H9 (cell line): ENCODE measurements at places on chromosomes 16 and 17.

- DNase-seq: no peak
Measured at GRCh38 chr17:65398040-65398787, 163.2 kb downstream of the AXIN2 start.

DNA sequence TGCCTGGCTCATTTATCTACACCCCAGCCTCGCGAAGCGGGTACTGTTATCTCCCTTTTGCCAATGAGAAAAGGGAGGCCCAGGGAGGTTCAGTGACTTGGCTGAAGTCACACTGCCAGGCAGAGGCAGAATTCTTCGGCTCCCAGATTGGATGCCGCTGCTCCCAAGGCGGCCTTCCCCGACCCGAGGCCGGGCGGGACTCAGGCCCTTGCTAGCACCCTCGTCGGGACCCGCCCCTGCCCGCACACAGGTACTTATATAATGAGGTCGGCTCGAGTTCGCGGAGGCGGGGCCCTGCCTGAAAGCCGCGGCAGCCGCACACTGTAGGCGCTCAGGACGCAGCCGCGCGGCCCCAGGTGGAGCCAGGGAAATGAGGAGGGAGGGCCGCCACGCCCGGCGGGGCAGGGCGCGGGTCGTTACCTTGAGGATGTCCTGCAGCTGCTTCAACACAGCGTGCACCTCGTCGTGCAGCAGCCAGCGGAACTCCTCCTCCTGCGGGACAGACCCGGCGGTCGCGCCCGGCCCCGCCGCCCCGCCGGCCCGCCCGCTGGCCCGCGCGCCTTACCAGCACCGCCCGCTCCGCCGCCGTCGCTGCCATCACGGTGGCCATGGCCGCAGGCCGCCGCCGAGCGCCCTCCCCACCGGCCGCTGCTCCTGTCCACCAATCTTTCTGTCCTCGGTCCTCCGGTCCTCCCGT, at the start of gene ROGDI:
Gene ROGDI (minus strand): TSS at position 672 of the 697 bp plus-strand sequence. CDS start 62 bp downstream, at position 610.
- peak; percentile 95 for DNase-seq

DNA sequence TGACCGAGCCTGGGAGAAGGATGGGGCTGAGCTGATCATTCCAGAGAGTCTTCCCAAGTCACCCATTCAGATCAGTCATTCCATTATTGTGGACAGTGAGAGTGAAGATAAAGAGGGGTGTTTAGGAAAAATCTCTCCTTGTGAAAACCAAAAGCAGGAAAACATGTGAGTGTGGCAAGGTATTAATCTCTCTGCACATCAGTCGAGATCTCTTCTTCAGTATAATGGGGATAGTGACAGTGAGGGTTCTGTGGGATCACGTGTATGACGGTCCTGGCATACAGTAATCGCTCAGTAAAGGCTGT, 35.4 kb downstream of the CHD9 start:
- no peak for DNase-seq

- peak; percentile 31 for DNase-seq
Measured at GRCh38 chr17:7717756-7718350, 309 bp downstream of the DNAH2 start.

DNA sequence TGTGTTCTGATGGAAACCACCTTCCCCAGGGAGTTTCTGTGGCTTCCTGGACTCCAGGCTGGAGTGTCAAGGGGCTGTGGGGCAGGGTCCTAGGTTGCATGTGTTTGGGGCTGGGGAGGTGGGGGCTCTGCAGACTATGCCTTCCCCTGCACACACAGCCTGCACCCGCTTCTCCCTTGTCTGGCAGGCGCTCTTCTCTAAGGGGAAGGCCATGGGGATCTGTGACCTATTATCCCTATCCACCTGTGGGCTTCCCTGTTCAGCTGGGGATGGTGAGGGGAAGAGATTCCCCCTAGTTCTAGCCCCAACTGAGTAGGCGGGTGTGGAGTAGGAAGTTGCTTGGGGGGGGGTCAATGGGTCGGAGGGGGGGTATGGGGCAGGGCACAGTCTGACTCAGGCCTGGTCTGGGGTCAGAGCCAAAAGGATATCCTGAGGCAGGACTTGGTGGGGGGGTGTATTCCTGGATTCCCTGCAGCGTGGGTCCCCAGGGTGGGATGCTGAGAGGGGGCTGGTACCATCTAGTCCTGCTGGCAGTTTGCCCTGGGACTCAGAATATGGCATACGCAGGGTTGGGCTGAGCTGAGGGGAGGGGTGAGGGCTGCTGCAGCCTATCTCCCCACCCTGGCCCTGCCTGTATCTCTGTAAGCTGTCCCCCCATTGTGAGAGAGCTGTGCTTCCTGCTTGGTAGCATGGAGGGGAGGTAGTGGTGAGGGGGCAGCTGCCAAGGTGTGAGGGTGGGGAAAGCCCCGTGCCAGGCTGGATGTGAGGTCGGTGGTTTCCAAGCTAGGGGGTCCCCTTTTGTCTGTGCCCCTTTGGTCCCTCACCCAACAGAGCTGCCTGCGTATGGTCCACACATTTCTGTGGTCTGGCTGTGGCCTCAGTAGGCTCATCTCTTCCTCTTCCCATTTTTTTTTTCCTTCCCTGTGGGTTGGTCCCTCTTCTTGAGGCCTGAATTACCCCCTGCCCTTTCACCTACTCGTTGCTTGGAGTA, 14.7 kb downstream of the RARA start:
- no peak for DNase-seq

GRCh38 chr17:46056800-46057304, 57.8 kb downstream of the STH start:
- DNase-seq: no peak

- no peak for DNase-seq
Measured at GRCh38 chr16:55250701-55251100, 73.3 kb upstream of the IRX6 start.

- DNase-seq: no peak
Measured at GRCh38 chr16:51898872-51899271, 648.1 kb downstream of the TOX3 start.

DNA sequence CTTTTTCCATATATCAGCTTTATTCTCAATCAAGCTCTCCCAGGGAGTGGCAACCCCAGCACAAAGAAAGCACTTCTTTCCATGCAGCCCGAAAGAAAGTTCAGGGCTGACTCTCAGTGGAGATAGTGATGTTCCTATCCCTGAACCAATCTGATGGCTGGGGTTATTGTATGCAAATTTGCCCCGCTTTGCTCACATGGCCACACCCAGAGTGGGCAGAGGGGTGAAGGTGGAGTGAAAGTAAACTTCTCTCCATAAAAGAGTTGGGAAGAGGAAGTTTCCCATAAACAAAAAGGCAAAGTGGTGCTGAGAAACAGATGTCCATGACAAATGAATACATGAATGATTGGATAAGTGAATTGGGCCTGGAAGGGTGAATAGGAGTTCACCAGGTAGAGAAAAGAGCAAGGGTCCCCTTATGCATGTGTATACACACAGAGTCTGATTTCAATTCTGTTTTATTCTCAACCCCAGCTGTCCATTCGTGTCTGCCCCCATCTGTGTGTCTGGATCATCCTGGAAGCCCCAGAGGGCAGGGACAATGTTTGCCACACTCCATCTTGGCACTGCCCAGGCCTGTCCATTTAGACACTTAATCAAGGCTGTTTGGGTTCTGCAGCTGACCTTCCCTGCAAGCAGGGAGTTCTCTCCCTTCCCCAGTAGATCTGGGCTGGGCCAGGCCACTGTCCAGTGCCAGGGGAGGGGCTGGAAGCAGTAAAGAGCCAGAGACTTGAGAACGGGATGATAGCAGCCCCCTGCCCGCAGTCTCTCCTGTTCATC, 14.1 kb upstream of the NGFR start:
- DNase-seq: no peak

- DNase-seq: no peak
Measured at GRCh38 chr17:39921323-39921722, 2.9 kb upstream of the GSDMB start.

- no peak for DNase-seq
Measured at GRCh38 chr16:81940781-81941560, 70.3 kb downstream of the SDR42E1 start.

GRCh38 chr16:72018470-72018869, 9.9 kb downstream of the DHODH start:
- no peak for DNase-seq

- peak; percentile 71 for DNase-seq
Measured at GRCh38 chr17:34443619-34444469, 80.8 kb upstream of the CCL1 start.

GRCh38 chr16:56688762-56689161, 6.5 kb downstream of the MT1X start:
- no peak for DNase-seq

DNA sequence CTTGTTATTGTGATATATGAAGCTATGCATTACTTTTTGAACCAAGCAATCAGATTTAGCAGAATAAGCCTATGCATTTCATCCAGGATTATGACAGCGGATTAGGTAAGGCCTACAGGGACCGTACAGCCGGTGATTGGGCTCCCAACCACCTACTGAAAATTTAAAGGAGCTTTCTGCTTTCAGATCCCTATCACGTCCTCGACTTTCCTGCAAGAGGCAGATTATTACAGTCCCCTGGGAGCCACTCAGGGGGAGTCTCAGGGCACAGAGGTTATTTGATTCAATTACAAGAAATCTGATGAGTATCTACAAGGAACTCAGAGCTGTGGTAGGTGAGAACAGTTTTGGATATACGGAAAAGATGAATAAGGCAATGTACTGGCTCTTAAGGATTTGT, 80.7 kb downstream of the HS3ST3B1 start:
- DNase-seq: no peak

DNA sequence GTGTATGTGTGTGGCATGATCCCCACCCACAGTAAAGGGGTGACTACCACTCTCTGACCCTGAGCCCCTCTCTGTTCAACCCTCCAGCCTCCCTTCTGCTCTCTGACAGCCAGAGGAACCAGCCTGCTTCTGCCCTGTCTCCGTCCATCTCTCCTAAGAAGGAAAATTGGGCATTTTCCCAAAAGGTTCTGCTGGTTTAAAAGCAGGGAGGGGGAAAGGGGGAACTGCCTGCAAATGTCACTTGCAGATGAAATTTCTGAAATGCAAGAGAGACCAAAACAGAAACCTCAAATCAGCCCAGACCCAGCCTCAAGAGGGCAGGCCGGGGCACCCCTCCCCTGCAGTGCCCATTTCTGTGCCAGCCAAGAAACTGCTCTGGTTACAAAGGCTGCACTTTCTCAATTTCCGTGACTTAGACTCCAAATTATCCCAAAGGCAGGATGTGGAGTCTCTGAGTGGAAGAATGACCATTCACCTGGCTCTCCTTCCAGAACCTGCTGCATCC, 197.9 kb downstream of the RBFOX3 start:
- no peak for DNase-seq

DNA sequence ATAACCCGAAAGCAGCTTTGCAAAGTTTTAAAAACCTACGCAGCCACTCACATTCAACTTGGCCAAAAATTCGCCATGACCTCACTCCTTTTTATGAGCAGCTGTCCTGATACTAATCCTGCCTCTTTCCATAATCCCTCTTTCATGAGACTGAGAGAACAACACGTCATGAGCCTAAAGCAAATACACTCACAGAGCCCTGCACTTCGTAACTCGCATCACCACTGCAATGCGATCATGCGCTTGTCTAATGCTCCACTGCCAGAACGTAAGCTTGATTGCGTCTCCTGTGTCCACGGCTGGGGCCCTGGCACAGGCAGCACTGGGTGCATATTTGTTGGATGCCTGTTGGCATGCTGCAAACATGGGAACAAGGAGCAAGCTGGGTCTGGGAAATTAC, 36.2 kb downstream of the CDRT4 start:
- no peak for DNase-seq

GRCh38 chr16:70438585-70438968, 323 bp downstream of the ST3GAL2 start:
- no peak for DNase-seq

DNA sequence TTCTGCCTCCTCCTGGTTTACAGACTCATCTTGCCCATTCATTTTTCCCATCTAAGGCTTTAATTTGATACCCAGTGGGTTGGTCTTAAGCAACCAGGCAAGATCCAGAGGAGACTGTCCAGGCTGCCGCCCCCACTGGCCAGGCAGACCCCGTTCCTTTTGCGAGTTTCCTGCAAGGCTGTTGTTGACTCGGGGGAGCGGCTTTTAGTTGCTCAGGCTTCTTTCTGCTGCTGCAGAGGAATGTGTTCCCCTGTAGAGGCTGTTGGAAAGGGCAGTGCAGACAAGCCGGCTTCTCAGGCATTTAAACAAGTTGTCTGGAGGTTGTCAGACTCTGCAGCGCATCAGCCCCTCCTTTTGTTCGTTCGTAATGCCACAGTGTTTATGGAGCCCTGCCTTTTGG, 231.2 kb downstream of the PRKCA start:
- peak; percentile 68 for DNase-seq

GRCh38 chr17:76565728-76566612, 19.7 kb downstream of the ST6GALNAC2 start:
- DNase-seq: peak; percentile 34

GRCh38 chr16:17277981-17278381, 192.8 kb downstream of the XYLT1 start:
- DNase-seq: peak; percentile 67

DNA sequence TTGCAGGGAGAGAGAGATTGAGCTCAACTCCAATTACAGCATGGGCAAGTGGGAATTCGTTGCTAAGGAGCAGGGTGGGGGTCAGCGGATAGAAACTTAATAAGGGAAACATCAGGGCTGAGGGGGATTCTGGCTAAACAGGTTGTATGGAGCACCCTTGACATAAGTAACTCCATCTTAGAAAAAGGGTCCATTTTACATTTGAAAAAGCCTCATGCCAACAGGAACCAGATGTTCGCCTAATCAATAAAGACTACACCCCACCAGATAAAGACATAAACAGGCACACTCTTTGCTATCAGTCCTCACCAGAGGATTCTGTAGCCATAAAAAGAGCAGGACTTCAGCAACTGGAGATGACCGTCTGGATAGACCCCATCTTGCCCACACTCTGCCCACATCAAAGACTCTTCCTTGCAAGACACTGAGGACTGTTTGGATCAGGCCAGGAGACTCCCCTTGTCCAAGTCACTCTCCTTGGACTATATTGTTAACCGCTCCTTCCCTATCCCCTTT, 1.6 kb upstream of the LRRC75A start:
- DNase-seq: no peak

- DNase-seq: peak; percentile 22
Measured at GRCh38 chr17:8856869-8857575, 10.5 kb downstream of the PIK3R6 start.

- DNase-seq: peak; percentile 78
Measured at GRCh38 chr17:76408037-76408849, 23.8 kb downstream of the SPHK1 start.

DNA sequence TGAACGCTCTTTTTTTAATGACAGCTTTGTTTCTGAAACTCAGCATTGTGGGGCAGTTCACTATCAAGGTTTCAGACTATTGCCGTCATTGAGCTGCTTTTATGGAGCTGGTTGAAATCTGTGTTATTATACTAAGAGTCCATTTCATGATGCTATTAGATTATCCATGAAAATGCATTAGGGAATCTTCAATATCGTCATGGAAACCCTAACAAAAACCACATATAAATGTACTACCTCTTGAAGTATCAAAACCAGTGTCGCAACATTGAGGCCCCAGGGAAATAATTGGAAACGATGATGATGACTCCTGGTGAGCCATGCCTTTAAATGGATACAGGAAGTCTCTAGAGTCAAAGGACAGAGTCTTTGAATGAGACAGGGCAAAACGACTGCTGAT, 231.6 kb upstream of the CPHXL start:
- no peak for DNase-seq

DNA sequence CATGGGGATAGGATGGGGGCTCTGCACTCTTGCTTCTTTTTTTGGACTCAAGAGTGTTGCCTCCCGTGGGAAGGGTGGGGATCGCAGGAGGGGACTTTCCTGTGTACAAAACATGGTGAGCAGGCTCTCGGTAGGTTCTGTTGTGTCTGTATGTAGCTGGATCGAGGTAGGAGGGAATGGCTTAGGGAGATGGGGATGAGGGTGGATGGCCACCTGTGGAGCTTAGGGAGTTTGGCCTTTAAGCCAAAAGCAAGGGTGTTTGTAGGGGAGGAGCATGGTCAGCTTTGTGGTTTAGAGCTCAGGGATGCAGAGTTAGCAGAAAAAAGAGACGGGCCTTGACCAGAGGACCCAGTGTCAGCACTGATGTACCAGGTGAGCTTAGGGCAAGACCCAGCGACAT, 11.0 kb upstream of the EDC4 start:
- no peak for DNase-seq
